ENCODE measurements at places on chromosomes 3 and 15.

DNA sequence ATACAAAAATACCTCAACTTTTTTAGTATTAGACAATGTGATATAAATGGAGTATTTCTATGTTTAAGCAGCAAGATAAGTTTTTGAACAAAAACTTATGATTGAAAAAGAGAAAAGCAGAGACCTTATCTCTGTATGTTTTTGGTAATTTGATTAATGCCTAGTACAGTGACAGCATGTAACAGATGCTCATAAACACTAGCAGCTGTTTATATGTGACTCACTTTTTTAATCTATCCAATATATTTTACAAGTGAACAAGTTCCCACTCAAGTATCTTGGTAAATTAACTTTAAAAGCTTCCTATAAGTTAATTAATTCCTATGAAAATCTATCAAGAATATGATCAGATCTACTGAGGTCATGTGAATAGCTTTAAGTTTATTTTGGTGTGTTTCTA lies 55.1 kb downstream of the NGLY1 start:
- no peak for DNase-seq

DNA sequence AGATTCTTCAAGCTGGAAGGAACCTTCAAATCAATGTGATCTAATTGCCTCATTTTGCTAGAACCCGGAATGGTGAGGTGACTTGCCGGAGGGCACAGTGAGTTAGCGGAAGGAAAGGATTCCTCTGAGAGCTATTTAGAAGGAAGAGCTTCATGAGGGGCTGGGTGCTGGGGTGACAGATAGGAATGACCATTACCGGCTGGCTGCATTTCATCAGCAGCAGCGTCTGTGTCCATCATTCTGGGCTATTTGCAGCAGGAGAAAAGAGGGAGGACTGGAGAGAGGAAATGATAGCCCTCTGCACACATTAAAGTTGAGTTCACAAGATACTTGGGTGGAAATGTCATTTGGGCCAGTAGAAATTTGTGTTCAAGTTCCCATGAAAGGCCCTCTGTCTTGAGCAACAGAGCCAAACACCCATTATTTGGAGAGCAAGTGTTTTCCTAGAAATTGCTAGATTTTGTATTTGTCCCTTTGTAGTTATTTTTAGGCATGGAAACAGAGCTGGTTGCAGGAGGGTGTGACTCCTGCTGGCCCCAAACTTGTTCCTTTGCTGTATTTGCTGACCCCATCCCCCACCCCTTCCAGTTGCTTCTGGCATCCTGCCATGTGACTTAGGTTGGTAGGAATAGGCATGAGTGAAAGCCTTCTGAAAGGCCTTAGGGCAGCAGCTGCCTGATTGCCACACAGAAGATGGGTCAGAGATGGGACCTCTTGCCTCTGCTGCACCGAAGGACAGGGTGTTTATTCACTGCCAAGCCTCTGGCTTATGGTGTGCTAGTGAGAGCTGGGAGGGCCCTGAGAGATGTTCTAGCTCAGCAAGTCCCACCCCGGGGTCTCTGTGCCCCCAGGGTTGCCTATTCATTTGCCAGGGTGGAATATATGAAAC lies 87.5 kb upstream of the PLXNA1 start:
- peak; percentile 20 for DNase-seq

DNA sequence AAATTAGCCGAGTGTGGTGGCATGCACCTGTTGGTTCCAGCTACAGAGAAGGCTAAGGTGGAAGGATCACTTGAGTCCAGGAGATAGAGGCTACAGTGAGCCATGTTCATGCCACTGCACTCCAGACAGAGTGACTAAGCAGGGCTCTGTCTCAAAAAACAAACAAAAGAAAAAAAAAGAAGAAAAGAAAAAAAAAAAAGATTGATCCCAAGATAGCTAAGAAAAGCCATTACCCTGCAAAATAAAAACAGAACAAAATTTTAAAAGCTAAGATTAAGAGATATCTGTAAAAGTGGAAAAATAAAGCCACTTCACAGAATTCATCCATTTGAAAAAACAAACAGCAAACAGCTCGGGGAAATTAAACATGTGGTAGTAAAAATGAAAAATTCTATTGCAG lies 23.8 kb downstream of the LRRC2 start:
- no peak for DNase-seq

- no peak for DNase-seq
Observed at GRCh38 chr15:57333487-57333886, 42.8 kb upstream of the CGNL1 start.

GRCh38 chr15:77627581-77627980 lies 5.1 kb downstream of the LINGO1 start:
- DNase-seq: no peak

- peak; percentile 85 for DNase-seq
Observed at GRCh38 chr3:65946438-65946837, 92.3 kb downstream of the MAGI1 start.

DNA sequence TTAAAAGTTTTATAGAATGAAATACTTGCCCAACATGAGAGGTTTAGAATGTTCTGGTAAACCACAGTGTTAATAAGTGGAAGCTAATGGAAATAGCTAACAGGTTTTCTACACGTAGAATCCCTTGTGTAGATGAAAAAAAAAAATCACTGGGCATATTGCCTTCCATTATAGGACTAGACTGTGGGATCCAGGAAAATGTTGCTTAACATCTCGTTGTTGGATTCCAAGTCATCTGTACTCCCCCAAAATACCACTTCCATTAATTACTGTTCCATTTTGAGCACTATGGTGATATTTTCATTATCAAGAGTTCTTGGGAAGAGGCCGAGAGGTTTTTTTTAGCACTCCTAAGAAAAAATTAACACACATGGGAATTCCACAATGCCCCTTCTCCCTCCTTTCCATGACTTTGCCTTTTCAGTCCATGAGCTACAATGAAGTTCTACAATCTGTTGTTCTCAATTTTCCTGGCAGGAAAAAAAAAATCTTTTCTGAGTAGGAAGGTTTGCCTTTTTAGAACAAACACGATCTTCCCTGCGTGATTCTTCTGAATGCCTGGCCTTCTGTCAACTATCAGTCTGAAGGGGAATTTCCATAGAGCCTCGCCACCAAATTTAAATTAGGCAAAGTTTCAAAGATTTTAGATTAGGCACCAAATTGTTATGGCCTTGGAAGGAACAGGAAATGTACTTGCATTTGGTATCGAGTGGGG lies 74.4 kb upstream of the CTDSPL start:
- no peak for DNase-seq

DNA sequence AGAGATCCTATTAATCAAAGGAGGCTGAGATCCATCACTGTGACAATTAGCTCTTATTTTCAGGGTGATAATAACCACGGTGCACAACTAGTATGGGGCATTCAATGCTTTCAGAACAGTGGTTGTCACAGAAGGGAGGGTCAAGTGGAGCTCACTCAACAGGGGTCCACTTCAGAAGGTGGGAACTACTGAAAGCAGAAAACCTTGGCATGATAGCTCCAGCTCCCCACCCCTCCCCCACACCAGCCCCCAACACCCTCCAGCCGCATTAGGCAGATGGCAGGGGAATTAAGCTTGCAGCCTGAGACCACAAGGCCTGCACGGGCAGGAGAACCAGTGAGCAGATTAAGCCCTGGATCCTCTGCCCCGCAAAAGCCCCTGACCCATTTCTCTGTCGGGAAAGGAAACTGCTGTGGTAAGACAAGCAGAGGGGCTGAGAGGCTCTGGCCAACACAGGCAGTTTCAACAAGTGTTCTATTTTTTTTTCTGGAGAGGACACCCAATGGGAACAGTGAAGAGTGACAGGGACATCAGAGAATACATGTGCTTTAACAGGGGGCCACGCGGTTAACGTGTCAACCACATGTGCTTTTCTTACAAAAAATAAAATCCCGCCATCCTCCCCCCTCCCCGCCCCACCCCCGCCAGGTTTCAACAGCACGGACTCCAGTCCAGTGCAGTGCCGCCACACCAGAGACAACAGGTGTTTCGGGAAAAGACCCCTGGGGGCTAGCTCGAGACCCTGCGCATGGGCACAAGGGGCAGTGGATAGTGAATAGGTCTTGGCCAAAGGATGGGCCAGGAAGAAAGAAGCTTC lies 997 bp downstream of the FYCO1 start:
- DNase-seq: no peak
